ENCODE measurements at places on chromosomes 7 and 10.

- no peak for DNase-seq
Observed at GRCh38 chr10:126849646-126850045, 55.6 kb upstream of the DOCK1 start.

DNA sequence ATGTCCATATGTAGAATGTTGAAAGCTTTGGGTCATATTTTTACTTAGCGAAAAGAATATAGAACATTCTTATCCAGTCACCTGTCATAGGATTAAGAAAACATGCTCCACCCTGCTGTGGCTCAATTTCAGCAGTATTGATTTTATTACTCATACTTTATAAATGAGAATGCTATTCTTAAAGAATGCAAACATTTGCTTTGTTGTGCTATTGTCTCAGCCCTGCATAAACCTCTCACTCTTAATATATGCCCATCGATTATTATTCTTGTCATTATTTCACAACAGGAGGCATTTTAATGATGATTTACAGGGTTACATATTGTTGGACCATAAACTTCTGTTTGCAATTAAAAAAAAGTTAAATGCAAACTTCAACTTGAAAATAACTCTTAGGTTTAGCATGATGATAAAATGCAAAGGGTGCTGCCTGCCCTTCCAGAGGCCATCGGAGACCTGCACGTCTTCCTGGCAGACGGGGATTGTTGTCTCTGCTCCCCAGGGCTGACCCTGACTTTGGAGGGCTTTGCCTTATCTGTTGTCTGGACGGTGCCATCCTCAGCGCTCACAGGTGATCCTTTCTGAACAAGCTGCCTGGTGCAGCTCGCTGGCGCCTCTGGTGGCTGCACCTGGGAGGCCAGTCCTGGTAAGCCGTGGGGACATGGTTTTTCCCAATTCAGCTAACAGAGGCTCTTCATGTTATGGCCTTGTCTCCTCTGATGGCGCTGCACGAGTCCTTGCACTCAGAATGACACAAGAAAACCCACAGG lies 50.0 kb upstream of the SHH start:
- DNase-seq, result no peak

DNA sequence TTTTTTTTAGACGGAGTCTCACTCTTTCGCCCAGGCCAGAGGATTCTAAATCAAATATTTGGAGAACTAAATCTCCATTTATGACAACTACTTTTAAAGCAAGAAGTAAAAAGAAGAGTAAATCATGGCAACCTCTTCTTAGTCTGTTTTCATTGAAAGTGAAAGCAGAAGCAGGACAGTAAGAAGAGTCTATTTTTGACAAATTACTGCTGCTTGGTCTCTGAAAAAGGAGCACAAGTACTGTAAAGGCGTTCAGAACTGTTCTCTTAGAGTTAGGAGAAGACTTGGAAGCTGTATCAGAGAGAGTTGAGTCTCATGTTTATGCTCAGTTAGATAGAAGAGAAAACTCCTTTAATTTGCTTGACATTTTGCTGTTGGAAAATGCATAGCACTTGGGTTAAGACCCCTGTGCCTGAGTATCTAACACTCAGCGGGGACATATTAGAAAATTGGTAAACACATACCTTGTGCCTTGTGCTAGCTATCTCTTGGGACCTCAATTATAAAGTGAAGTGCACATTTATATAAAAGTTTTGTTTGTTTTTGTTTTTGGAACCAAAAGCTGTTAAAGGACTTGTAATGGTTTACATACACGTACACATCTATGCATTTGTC lies 433.0 kb downstream of the ANKRD7 start:
- DNase-seq, result no peak

DNA sequence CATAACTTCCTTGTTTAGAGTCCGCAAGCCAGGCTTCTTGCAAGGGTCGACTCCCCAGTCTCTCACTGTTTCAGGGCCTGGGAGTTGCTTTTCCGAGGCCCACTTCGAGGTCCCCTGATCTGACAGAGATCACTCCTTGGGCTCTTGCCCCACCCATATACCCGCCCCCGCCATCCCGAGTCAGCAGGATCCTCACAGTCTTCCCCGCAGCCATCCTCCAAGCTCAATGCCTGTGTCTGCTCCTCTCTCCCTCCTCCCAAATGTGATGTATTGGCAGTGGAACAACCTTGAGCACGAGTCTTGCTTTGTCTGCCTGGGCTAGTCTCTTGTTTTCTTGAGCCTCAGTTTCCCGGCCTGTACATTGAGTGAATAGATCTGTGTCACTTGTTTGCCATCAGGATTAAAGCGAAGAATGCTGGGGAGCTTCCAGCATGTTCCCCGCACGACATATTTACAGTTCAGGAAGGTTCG lies 2.4 kb upstream of the HMX2 start:
- DNase-seq, result no peak

- DNase-seq, result no peak
Observed at GRCh38 chr10:24465891-24466818, 257.2 kb downstream of the KIAA1217 start.

Data from BE2C (cell line).